ENCODE measurements at places on chromosomes 1 and 21.

GRCh38 chr1:225480825-225481434 is 53.1 kb upstream of the LBR start:
- DNase-seq = peak; percentile 55

GRCh38 chr1:226548256-226549093 is at the start of gene STUM:
STUM (plus strand) TSS chr1:226548764; CDS start chr1:226548905, 141 bp downstream.
- DNase-seq = peak; percentile 37

DNA sequence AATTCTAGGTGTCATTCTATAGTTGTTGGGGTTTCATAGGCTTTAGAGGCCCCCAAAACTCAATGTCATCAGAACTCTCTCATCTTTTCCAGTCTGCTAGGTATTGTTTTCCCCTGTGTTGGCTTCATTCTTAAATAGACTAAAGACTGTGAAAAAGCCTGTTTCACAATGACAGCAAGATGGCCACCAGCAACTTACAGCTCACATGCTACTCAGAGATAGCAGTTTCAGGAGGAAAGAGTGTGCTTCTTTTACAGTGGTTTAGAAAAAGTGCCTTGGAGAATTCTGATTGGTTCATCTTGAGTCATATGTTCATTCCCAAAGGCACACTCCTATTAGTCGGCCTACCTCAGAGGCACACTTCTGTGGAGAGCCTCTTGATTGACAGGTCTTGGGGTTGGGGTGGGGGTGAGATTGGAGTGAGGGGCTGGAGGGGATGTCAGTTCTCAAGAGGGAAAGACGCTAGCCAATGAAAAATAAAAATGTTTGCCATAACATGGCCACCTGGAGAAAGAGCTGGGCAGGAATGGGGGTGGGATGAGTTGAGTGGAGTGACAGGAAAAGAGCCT is 8.5 kb downstream of the IL23R start:
- DNase-seq = no peak

DNA sequence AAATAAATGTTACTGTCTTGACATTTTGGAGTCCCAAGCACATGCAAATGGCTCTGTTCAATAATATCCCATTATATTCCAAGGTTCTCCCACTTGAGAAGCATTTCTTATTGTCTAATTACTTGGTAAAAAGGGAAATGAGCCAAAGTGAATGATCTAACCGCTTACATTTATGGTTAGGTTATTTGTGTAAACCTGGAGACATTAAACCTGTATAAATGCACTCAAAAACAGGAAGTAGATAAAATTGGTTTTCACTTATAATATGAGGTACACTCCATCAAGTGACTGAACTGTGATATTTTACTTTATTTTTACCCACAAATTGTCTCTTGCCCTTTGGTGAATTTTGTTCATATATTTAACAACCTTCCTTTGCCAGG is 26.8 kb downstream of the KIF1B start:
- no peak for DNase-seq

- DNase-seq = no peak
These were observed 18.6 kb downstream of the PTAFR start for GRCh38 chr1:28157894-28158293.

- no peak for DNase-seq
These were observed 284.1 kb downstream of the BRINP3 start for GRCh38 chr1:190193508-190194115.

- no peak for DNase-seq
These were observed 137.8 kb downstream of the CAMTA1 start for GRCh38 chr1:6923012-6923411.

- peak; percentile 53 for DNase-seq
These were observed 30.8 kb upstream of the PTGFRN start for GRCh38 chr1:116878804-116879477.

- DNase-seq = no peak
These were observed 90.0 kb downstream of the ARHGEF10L start for GRCh38 chr1:17629460-17629859.

GRCh38 chr1:242787968-242788367 is 263.5 kb upstream of the PLD5 start:
- no peak for DNase-seq

- no peak for DNase-seq
These were observed 70.0 kb downstream of the CLCA4 start for GRCh38 chr1:86616871-86617270.

DNA sequence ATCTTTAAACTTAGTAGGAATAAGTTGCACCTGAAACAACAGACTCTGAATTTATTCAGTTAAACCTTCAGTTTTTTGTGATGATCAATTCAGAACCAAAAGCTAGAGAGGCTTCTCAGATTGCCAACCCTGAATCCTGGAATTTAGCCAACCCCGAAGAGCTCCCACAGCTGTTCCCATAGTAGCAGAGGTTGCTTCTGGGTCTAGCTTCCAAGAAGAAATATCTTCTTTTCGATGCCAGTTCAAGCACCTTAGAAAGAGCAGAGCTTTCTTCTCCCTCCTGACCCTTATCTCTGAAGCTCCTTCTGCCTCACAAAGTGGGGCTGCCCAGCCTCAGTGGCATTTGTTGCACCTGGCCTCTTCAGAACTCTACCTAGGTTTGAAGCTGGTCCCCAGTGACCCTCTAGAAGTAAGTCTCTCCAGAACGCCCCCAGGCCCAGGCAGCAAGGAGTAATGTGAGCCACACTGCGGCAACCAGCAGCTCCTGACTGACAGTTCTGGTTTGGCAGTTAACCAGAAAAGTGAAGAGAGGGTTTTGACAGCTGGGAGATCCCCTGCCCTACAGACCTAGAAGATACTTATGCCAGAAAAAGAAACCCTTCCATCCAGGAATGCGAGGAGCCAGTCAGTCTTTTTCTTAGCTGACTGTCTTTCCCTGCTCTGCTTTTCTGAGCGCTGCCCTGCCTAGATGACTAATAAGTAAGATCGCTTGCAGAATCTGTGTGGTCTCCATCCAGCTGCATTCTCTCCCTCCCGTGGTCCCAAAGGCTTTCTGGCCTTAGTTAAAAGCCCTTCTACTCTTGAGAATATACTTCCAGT is 165.9 kb downstream of the ADGRL4 start:
- peak; percentile 94 for DNase-seq

DNA sequence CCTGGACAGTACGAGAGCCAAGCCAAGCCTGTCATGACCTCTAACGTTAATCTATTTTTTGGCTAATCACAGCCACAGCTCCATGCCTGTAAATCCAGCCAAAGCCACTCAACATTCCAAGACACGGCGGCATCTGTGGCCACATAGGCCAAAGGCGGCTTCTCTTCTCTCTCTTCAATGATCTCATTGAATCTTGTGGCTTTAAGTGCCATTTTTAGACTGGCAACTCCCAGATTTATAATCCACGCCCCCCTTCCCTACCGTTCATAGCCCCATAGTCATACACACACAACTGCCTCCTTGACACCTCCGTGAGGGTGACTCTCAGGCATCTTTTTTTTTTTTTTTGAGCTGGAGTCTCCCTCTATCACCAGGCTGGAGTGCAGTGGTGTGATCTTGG is 5.7 kb upstream of the SELENON start:
- DNase-seq = no peak

All from choroid plexus epithelial cell (primary cell).